ENCODE measurements at places on chromosomes 4 and X. TPM values are rescaled to one million over a fixed set of nuclear protein-coding genes. Genes with fewer than 3 reads are reported as not detected.

Gene VSIG4
- not detected for total RNA-seq

Gene CLDN22
- total RNA-seq = 0.14 TPM

Gene AVPR2
- total RNA-seq = not detected

Gene SSX4
- total RNA-seq = 1.7 TPM

Gene GLRA2
- not detected for total RNA-seq

Gene MAGEA8
- 0.20 TPM for total RNA-seq

Gene PRKX
- 25.0 TPM for total RNA-seq

Gene H2BW2
- not detected for total RNA-seq

Gene GLRB
- total RNA-seq = 0.93 TPM

Gene STAP1
- not detected for total RNA-seq

Gene HTN1
- not detected for total RNA-seq

Gene CTAG1A
- total RNA-seq = not detected

Gene APELA
- total RNA-seq = 2.9 TPM

Gene CFI
- total RNA-seq = not detected

Gene NUDT10
- 23.7 TPM for total RNA-seq

Gene TMEM156
- not detected for total RNA-seq

Gene MGAT4D
- not detected for total RNA-seq

Gene WAS
- total RNA-seq = 0.84 TPM

Gene UBE2D3
- 315 TPM for total RNA-seq

Gene CXCL10
- not detected for total RNA-seq

Gene AWAT2
- total RNA-seq = 0.46 TPM

Gene LETM1
- 51.4 TPM for total RNA-seq

Gene SERPINA7
- total RNA-seq = not detected

Gene UTP14A
- total RNA-seq = 7.0 TPM

Gene NEIL3
- total RNA-seq = 16.8 TPM

Gene RHOH
- total RNA-seq = 2.9 TPM

Gene NAA11
- total RNA-seq = not detected

Gene CSAG1
- total RNA-seq = not detected

Gene NXF3
- not detected for total RNA-seq

Gene MAOB
- 0.72 TPM for total RNA-seq

All from endodermal cell (in vitro differentiated cells).